Stimulated activated CD8-positive, alpha-beta memory T cell treated with anti-CD3 and anti-CD28 coated beads, Interleukin-7, amount 100 ng/mL, for 1 hour (primary cell): ENCODE measurements at places on chromosomes 5 and 9.
A peak's percentile ranks its signal among the peaks of the same experiment; 100 is the strongest.

GRCh38 chr5:133635051-133635450 is 22.7 kb upstream of the FSTL4 start:
- no peak for DNase-seq

- no peak for DNase-seq
These were observed 92.9 kb upstream of the PIK3R1 start for GRCh38 chr5:68122439-68123328.

DNA sequence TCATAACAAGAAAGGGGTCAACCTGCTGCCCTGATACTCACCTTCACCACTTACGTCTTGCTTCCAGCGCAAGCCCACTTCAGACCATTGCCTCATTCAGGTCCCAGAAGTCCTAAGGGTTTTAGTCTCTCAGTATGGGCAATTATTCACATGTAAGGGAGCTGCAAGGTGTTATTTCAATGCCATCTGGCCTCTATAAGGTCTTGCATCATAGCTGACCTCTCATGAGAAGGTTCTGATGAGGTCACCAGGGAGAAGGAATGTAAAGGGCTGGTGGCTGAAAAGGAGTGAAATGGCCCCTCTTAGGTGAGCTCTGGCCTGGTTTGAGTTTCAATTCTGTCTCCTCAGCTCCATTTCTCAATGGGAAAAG is 1.5 kb upstream of the MARCHF3 start:
- DNase-seq: no peak

- no peak for DNase-seq
These were observed 34.3 kb downstream of the NACC2 start for GRCh38 chr9:136060671-136061371.

DNA sequence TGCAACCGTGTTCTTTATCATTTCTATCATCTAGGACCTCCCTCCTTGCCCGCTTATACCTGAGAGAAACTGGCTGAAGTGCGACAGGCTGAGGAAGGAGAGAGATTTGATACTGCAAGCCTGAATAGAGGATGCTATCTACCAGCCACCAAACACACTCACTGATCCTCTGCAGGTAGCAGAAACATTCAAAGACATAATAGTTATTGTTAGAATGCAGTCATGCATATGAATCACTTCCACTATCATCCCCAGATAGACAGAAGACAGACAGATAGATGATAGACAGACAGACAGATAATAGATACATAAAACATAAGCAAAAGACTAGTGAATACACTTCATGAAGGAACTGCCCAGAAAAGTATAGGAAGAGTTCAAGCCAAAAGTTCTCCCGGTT is 32.9 kb downstream of the FAM81B start:
- DNase-seq: no peak

GRCh38 chr5:40770764-40771163 is 15.0 kb upstream of the TTC33 start:
- no peak for DNase-seq

DNA sequence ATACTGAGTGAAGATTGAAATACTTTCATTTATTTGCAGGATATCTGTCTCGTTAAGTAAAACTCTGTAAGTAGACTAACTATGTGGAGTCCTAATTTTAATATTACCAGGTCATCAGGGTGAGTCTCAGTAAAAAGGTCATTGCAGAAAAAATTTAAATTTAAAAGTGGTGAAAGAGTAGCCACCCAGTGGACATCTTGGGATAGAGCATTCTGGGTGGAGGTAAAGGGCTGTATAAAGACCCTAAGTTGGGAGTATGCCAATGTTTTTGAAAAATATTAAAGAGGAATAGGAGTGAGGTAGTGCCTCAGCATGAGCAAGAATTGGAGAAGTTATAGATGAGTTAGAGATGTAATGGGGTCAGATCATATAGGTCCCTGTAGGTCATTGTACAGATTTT is 145.5 kb downstream of the HMHB1 start:
- DNase-seq: no peak

- peak; percentile 69 for DNase-seq
These were observed at the start of gene RNF130 for GRCh38 chr5:180071531-180072255. Gene RNF130 (minus strand): TSS chr5:180071759. CDS start chr5:180071702, 57 bp downstream.

- no peak for DNase-seq
These were observed 26.9 kb downstream of the SLC6A3 start for GRCh38 chr5:1418238-1418920.
